ENCODE measurements at places on chromosomes 4 and X.

DNA sequence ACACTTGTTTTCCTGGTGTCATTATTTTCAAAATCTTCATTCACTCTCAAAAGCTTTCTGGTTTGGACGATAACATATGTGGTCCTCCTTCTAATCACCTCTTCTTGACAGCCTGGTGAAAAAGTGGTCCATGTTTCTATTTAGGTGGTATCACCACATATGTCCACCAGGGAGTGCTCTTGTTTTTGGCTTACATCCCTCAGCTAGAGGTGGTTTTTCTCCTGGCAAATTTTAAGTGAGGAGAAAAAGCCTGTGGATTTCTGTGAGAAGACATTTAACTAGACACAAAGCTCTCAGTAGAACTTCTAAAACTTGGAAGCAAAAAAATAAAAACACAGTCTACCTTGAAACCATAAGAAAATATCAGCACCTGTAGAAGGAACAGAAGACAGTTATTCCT, 58.0 kb upstream of the FRMPD4 start:
- DNase-seq: no peak

- no peak for DNase-seq
These were observed 120.3 kb downstream of the UNC5C start for GRCh38 chr4:95428291-95429070.

DNA sequence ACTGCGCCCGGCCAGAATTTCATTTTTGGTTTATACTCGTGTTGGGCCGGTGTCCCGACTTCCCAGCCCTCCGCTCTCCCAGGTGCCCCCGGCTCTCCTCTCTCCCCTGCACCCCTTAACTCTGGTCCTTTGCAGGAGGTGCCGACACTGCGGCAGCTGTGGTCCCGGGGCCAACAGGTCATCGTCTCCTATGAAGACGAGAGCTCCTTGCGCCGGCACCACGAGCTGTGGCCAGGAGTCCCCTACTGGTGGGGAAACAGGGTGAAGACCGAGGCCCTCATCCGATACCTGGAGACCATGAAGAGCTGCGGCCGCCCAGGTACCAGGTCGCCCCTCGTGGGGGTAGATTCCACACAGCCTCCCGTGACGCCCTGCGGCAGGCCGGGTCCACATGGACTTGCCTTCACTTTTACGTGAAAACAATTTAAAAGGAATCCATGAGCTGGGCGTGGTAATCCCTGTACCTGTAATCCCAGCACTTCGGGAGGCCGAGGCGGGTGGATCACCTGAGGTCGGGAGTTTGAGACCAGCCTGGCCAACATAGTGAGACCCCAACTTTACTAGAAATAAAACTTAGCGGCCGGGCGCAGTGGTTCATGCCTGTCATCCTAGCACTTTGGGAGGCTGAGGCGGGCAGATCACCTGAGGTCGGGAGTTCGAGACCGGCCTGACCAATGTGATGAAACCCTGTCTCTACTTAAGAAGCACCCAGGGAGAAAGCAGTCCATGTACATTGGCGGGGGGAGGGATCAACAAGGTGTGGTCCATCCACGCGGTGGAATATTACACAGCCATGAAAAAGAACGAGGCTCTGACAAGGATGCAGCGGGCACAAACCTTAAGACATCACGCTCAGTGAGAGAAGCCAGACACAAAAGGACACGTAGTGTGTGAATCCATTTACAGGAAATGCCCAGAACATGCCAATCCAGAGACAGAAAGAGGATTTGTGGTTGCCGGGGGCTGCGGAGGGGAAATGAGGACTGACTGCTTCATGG, 12.0 kb downstream of the PLCXD1 start:
- DNase-seq: no peak

DNA sequence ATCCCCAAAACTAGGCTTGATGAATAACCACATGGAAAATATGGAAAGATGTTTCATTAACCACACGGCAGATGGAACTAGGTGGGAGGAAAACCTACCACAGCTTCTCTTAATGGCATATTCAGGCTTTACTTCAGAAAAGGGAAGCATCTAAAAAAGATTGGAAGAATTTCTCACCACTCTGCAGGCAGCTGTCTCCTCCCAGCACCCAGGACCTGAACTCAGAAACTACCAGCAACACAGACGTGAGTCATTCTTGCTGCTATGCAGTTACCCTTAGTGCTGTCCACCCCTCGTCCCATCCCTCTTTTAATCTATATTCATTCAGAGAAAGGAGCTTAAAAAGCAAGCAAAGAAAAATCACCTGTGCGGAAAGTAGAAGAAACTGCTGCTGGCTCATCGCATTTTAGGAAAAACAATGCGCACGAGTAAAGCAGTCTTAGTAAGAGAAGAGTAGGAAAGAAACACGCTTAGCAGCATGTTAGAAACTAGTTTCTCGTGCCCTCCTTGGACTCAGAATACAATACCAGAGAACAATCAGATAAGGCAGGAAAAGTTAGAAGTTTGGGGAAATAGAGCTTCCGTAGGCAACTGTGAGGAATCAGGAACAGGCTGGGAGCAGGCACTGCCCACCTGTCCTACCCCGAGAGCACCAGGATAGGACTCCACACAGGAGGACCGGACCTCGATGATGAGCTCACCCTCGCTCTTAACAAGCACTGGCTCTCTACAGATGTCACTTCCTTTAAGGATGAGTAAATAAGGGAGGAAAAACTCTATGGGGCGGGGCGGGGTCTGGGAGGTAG, 48.1 kb upstream of the ENPP6 start:
- no peak for DNase-seq

DNA sequence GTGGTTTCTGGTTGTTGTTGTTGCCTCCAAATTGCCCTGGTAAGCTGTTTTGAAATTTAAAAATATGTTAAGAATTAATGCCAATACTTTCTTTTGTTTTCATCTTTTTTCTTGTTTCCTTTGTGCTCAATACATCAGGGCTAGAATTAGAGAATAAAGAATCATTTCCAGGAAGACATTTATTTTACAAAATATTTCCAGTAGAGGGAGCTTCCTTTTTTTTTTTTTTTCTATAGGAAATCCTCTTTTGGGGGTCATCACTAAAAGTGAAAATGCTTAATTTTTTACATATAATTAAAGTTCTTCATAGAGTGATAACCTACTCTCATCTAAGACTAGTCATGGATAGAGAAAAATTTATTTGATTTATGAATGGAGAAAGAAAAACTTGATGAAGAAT, 2.4 kb downstream of the GLRA3 start:
- DNase-seq: no peak

DNA sequence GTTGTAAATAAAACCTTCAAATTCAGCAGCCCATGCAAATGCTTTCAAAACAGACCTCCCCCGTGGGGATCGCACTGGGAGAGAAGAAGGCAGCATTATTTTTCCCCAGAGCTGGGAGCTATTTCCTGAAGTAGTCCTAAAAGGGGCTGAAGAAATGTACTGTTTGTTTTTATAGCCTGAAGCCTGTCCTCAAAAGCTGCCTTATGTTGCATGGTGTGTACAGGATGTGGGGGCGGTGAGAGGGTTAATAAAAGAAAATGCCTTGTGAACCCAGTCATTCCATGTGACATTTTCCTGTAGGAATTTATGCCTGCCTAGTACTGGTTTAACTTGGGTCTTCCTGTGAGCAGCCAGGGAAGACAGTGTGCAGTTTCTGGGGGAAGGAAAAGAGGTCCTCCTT, 144.1 kb downstream of the SOWAHB start:
- no peak for DNase-seq

DNA sequence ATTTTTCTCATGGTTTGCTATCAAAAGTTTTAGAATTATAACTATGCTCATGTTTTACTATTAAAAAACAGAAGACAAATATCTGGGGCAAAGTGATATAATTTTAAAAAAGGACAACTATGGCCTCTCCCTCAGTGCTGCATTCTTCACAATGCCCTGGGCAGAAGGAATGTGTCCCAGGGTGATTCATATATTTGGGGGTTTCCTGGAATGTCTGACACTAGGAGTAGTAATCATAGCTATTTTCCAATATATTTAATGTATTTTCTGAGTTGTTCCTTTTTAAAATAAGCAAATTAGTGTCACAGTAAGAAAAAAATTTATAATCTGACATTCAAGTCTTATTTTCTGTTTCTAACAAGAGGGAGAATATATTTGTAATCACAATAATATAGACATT, 281.7 kb downstream of the UNC5C start:
- no peak for DNase-seq

- DNase-seq: no peak
These were observed 169.0 kb downstream of the CORIN start for GRCh38 chr4:47668810-47669408.

DNA sequence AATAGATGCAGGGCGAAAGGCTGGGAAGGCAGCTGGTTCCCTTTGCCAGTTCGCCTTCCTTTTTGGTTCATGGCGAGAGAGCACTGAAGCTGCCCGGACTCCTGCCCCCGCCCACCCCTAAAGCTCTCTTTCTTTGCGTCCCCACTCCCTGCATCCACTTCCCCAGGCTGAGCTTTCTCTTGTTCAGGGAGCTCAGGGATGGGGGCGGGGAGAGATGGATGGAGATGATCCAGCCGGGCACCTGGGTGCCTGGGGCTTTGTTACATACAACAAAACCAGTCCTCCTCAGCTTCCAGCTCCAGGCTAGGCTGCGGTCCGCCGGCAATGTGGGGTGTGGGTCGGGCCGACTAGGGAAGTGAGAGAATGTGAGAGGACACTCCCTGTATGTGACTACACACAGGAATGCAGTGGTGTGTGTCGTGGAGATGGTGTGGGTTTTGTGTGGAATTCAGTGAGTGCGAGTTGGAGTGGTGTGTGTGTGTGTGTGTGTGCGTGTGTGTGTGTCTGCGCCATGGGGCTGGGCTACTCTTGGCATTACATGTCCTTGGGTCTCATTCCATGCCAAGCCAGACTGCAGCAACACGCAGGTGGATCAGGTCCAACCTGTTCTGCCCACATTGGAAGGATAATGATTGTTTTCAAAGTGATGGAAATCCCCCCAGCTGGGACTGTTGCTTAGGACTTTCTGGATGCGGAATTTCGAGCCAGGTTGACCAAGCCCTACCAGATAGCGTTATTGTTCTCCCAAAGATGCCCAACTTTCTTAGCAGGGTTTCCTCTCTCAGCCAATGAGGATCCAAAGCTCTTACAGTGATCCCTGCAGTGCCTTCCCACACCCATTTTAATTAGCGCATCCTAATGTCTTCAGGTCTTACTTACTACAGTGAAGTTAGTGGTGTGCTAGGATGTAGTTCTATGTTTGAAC, 149.4 kb upstream of the CHRDL1 start:
- DNase-seq: no peak

DNA sequence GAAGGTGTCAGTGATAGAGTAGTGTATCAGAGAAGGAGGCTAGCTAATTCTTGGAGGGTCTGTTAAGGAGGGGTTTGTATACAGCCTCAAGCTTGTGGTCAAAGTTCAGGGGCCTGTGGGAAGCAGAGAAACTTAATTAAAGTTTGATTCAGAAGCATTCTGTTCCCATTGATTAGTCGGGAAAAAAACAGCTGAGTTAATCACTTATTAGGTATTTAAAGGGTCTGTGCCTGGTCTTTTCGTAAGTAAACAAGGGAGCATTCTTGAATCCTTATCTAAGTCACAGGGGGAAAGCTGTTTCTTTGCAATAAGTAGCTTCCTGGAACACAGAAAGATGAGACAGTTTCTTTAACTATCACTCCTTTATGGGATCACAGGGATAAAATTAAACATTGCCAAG, 492.1 kb downstream of the PCDH10 start:
- DNase-seq: no peak

GRCh38 chr4:18813055-18813454, 791.5 kb upstream of the LCORL start:
- DNase-seq: no peak

GRCh38 chr4:62806816-62807215, 1602.4 kb downstream of the TECRL start:
- DNase-seq: no peak

DNA sequence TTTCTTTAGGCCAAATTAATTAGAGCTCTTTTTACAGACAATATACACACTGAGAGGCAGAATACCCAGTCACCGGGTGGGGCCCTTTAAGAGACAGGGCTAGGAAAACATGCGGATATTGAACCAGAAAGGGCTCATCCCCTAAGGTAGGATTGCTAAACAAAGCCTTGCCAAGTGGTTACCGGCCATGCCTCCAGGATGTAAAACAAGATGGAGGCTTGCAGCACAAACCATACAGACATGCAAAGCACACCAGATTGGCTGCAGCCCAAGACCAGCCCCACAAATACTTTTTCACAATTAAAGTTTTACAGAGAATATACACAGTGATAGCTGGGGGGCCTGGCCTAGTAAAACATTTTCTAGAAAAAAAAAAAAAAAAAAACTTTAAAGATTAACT, 210.0 kb downstream of the KLHL4 start:
- DNase-seq: no peak

DNA sequence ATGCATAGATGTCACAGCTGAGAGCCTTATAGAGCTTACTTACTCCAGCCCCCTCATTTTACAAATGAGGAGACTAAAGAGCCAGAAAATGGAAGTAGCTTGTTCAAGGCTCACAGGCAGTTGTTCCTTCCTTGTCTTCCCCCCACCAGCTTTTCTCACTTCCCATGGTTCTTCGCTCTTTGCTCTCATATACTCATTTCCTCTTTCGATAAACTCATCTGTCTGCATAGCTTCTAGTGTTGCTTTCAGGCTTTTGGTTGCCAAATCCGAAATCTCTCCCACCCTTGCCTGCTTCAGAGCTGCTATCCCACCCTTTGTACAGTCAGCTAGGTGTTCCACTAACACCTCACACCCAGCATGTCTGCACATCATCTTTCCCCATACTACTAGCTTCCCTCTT, 25.0 kb upstream of the GJB1 start:
- no peak for DNase-seq

DNA sequence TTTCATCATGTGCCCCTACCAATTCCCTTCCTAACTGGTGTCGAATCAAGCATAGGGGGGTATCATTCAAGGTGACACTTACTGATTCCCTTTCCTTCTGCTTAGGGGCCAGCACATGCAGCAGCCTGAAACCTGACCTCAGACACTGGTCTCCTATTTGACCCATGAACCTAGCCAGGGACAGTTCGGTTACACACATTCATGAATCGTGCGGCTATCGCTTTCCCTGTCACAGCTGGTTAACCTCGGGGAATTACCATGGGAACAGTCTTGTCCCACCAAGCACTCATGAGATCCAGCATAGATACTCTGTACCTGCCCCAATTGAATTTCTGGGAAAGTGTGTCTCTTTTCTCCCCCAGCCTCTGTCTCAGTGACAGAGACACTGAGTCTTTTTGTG, 140.4 kb downstream of the ZNF674 start:
- DNase-seq: no peak

GRCh38 chr4:84917086-84917821, 49.2 kb downstream of the WDFY3 start:
- DNase-seq: no peak

DNA sequence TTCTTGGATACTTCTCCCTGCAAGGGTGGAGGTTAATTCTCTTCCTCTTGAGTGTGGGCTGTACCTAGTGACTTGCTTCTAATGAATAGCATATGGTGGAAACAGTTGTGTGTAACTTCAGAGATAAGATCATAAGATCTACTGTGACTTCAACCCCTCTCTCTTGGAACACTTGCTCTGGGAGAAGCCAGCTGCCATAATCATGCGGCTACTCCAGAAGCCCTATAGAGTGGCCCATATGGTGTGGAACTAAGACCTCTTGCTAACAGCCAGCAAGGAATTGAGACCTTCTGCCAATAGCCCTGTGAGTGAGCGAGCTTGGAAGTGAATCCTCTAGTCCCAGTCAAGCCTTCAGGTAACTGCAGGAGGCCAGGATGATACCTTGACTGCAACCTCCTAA, 81.1 kb downstream of the RBMX2 start:
- DNase-seq: no peak

- DNase-seq: no peak
These were observed 5.5 kb downstream of the ELMOD2 start for GRCh38 chr4:140529434-140529833.

GRCh38 chr4:147233-147632, 22.9 kb downstream of the ZNF718 start:
- no peak for DNase-seq

- no peak for DNase-seq
These were observed 29.3 kb downstream of the FAM199X start for GRCh38 chrX:104195489-104196084.

Measured in thoracic aorta (tissue), 2 donors.